ENCODE measurements at places on chromosomes 12 and 14. TPM values are rescaled to one million over a fixed set of nuclear protein-coding genes. Genes with fewer than 3 reads are reported as not detected.

NUP37 gene
- total RNA-seq, result 27.0 TPM

DCN gene
- total RNA-seq, result 2,110 TPM

SPTB gene
- total RNA-seq, result not detected

OR6C2 gene
- total RNA-seq, result not detected

Measured in cardiac ventricle fibroblast (primary cell).